ENCODE measurements at places on chromosomes 2 and 18.

GRCh38 chr2:120503793-120504571, 158.0 kb downstream of the INHBB start:
- DNase-seq: no peak
- H3K4me1 ChIP-seq: no peaks in the 10 kb centered on the region
- H3K27ac ChIP-seq: no peak overlapping the region
- no peaks in the 10 kb centered on the region for H3K36me3 ChIP-seq
- no peaks in the 10 kb centered on the region for H3K27me3 ChIP-seq

DNA sequence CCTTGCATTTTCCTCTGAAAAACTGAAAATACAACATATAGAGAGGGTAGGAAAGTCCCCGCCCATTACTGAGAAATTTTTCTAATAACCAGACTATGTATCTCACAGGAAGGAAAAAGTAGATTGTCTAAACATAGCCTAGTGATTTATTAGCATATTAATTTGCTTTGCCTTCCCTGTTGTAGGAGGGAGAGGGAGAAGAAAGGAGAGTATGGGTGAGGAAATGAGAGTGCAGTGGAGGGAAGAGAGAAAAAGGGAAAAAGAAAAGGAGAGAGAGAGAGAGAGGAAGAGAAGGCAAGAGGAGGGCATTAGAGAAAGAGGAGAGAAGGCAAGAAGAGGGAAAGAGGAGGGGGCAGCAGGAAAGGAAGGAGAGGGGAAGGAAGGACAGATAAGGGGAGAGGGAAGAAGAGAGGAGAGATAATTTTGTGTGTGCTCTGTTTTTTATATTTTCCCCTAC, 3.6 kb upstream of the KYNU start:
- no peak for DNase-seq
- H3K27ac ChIP-seq: peak overlapping the region; percentile 54
- no peaks in the 10 kb centered on the region for H3K4me1 ChIP-seq
- no peaks in the 10 kb centered on the region for H3K27me3 ChIP-seq

GRCh38 chr18:12929477-12930083, 18.2 kb upstream of the SEH1L start:
- no peak overlapping the region for H3K4me3 ChIP-seq
- no peaks in the 10 kb centered on the region for H3K4me1 ChIP-seq
- H3K27ac ChIP-seq: no peak overlapping the region
- DNase-seq: no peak
- H3K36me3 ChIP-seq: no peaks in the 10 kb centered on the region
- no peaks in the 10 kb centered on the region for H3K27me3 ChIP-seq

DNA sequence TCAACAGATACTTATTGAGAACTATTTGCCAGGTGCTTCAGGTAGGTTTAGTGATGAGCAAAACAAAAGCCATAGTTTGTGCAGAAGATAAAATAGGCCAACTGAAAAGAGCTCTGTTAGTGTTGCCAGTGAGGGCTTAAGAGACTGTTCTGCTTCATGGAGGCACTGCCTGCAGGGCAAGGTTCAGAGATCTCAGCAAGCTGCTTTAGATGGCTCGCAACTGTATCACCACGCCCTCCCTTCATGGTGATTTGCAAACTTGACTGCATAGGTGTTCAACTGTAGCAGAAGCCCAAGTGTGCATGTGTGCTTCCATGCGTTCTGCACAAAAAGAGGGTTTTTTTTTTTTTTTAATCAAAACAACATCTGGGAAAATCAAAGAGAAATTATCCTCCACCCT, 84.5 kb downstream of the RAPH1 start:
- H3K4me3 ChIP-seq: no peak overlapping the region
- H3K36me3 ChIP-seq: no peaks in the 10 kb centered on the region
- DNase-seq: peak; percentile 55
- H3K27ac ChIP-seq: no peak overlapping the region

All from colonic mucosa (tissue), 4 donors.